Trophoblast cell (in vitro differentiated cells and primary cell): ENCODE measurements at places on chromosomes 7 and 10.

DNA sequence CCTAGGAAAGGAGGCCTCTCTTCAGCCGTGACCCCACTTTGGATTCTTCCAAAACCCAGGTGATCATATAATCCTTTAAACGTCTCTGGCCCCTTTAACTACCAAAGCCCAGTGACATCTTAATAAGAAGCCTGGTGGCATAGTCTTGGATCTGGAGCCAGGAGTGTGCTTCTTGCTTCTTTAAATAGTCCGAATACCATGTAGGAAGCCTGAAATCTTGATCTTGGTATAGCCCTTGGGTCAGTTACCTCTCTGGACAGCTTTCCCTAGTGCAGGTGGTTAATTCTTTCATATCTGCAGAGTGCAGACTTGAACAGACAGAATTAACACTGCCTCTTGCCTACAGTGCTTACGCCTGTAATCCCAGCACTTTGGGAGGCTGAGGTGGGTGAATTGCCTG lies 138.6 kb upstream of the EFCAB10 start:
- peak; percentile 46 for DNase-seq

DNA sequence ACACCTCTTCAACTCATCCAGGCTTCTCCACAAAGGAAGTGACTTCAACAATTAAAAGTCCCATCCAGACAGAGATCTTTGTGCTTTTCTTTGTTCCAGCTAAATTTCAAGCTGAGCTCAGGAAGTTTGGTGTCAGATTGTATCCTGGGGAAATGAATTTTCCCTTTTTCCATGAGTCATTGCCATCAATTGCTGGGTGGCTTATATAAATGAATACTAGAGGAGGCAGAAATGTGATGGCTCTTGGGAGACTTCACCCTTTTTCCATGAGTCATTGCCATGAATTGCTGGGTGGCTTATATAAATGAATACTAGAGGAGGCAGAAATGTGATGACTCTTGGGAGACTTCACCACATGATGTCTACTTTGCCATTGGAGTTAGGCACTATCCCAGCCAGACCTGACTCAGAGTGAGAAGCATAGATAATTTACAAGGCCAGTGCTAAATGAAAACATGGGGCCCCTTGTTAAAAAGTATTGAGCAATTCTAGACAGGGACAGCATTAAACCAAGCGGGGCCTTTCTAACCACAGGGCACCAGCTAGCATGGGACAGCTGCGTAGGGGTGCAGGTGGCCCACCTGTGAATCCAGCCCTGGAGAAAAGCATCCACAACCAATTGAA lies 339.2 kb upstream of the PODXL start:
- no peak for DNase-seq

GRCh38 chr7:2299131-2299829 lies 15.0 kb downstream of the SNX8 start:
- no peak for DNase-seq

GRCh38 chr7:7131273-7131672 lies 51.1 kb upstream of the C1GALT1 start:
- DNase-seq, result no peak

DNA sequence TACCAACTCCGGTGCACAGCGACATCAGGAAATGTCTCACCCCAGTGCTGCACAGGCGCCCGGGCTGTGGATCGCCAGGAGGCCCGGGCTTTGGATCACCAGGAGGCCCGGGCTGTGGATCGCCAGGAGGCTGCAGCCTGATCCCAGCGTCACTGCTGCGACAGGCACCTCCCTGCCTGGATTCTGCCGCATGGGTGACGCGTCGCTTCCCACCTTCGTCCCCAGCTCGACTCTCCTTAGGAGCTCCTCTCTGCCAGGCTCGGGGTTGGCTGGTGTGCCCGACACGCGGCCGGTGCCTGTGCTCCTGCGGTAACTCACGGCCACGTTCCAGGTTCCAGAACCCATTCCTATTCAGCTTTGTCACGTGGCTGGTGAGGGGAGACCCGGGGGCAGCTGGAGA lies 257.5 kb downstream of the DNAJB6 start:
- no peak for DNase-seq
